Stimulated activated CD8-positive, alpha-beta memory T cell treated with anti-CD3 and anti-CD28 coated beads, Interleukin-4, amount 100 ng/mL, for 1 hour (primary cell): ENCODE measurements at places on chromosomes 3 and 15.

DNA sequence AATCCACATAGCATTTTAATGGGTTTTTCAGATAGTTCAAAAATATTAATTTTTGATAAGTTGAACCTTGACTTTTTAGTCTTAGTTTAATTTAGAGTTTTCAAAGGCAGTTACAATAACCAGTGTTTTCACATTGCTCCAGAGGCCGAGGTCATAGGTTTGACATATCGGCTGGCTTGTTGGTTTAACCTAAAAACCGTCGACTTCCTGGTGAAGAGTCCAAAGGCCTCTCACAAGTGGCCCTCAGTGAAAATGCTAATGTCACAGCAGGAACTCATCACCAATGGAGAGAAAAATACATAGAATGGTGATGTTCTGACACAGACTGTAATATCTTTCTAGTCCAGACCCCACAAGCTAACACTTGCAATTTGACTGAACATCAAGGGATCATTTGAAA is 642.3 kb downstream of the PLOD2 start:
- no peak for DNase-seq

GRCh38 chr15:98418122-98418521 is 230.2 kb upstream of the IGF1R start:
- no peak for DNase-seq

DNA sequence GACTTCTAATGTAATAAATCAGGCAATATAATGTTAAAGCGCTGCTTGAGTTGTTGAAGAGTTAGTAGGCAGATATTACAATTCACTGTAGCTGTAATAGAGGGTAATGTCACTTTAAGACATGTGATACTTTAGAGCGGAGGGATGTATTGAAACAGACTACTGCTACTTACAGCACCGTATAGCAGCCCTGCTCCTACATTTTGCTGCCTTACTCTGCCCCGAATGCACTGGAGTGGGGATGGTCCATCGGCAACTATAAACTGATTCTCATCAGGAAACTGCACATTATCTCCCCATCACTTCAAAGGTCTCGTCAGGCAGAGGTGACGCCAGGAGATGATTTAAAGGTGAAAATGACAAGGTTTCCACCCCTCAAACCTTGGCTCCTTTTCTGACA is 349.7 kb upstream of the SUCLG2 start:
- DNase-seq = no peak

DNA sequence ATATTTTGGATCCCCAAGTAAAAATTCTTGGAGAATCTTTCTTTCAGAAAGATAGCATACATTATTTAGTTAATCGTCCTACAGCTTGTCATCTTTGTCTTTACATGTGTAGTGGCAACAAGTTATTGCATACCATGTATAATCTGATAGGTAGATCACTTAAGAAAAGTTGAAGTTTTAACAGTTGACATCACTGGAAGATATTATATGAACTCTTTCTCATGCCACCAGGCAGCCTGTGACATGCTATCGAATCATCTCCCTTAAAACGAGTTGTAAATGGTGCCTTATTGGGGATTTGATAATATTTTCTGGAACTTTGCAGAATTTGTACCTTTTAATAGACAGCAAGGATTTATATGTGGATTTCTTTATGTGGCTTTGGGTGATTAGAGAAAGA is 8.7 kb downstream of the U2SURP start:
- no peak for DNase-seq

GRCh38 chr15:32669896-32670611 is 28.5 kb downstream of the SCG5 start:
- DNase-seq = no peak

GRCh38 chr3:141972399-141972798 is 96.0 kb downstream of the ATP1B3 start:
- no peak for DNase-seq

DNA sequence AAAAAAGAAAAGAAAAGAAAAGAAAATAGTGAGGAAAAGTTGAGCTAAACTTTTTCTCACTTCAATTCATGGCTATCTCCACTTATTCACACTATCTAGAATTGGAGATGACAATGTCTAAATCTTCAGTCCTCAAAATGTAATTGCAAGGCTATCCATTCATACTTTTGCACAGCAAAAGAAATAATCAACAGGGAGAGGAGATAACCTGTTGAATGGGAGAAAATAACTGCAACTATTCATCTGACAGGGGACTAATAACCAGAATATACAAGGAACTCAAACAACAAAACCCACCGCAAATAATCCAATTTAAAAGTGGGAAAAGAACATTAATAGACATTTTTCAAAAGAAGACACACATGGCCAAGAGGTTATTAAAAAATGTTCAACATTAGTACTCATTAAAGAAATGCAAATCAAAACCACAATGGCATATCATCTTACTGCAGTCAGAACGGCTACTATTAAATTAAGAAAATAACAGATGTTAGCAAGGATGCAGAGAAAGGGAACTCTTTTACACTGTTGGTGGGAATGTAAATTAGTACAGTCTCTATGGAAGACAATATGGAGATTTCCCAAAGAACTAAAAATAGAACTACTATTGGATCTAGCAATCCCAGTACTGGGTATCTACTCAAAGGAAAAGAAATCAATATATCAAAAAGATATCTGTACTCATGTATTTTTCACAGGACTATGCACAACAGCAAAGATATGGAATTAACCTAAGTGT is 73.5 kb upstream of the PPIB start:
- no peak for DNase-seq

DNA sequence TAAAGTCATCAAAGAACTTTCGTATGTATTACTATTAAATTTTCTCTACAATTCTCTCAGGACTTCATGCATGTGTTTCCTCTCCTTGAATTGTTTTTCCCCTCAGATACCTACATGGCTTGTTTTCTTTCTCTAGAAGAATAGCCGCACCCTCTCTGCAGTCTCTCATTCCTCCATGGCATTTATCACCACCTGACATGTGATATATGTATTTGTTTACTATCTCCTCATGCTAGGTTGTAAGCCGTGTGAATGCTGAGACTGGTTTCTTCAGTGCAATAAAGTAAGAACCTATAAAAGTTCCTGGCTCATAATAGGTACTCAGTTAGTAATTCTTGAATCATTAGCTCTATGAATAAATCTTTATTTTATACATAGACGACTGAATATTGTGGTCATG is 149.2 kb downstream of the CNTN4 start:
- no peak for DNase-seq

DNA sequence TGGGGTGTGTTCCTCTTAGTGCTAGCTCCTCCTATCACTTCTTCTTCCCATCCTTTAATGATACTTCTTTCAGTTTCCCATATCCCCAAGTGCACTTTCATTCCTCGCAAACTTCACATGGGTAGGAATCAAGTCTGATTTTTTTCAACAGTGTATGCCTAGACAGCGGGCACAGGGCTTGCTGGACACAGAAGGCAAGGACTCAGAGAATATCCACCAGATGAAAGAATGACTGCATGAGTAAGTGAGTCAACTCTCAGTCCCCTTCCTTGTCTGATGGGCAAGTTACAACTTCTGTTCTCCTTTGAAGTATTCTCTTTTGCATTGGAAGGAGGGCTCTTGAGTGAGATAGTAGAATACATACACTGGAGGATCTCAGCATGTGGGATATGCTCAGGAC is 3.1 kb upstream of the SQOR start:
- no peak for DNase-seq
